CD4-positive, alpha-beta T cell treated with Interleukin-15 for 4 hours (primary cell): ENCODE measurements at places on chromosomes 2 and 18.

DNA sequence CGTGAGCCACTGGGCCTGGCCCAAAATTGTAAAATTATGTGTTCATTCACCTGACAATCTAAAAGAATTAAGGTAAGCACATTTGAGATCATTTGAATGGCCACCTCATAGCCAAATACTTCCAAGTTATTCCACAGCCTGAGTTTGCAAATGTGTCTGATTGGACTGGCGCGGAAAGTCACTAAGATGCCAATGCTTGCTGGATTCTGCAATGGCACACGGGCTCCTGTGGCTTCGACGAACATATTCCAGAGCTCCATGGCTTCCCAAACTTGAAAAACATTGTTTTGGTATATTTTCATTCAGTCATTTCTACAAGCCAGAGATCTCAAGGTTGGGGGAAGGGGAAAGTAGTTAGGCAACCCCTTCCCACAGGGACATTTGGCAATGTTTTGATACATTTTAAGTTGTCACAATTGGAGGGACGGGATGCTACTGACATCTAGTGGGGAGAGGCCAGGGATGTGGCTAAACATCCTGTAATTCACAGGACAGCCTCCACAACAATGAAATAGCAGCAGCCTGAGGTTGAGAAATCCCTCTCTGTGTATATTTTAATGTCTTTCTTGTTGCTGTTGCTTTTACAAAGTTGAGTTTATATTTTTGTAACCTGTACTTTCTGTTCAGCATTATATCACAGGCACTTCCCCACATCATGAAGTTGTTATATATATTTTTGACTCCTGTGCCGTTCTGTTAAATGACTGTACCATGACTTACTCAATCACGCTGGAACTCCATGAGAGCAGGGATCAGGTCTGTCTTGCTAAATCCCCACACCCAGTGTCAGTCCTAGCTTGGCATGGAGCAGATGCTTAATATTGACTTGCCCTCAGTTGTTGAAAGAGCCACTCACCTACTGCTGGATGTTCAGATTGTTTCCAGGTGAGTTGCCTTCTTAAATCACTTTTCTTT, 56.9 kb downstream of the COL4A4 start:
- peak; percentile 32 for DNase-seq

GRCh38 chr2:162233197-162233596, 10.0 kb downstream of the FAP start:
- no peak for DNase-seq

DNA sequence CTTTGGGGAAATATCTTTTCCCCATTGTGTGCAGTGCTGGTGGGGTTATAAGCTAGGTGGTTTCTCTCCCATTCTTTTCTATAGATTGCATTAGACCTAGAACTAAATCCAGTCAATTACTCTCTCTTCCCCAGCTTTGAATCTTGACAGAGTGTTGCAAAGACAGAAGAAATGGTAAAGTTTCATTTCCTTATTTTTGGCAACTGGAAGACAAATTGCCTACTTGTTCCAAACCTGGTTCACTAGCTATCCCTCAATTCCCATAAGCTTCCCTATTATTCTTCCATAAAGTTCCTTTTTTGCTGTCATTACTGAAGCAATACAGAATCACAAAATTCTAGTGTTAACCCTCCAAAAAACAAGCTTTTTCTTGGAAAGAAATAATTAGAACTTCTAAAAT, 94.0 kb upstream of the ITGA4 start:
- no peak for DNase-seq

- peak; percentile 55 for DNase-seq
Measured at GRCh38 chr2:240232961-240233884, 92.8 kb upstream of the OTOS start.

DNA sequence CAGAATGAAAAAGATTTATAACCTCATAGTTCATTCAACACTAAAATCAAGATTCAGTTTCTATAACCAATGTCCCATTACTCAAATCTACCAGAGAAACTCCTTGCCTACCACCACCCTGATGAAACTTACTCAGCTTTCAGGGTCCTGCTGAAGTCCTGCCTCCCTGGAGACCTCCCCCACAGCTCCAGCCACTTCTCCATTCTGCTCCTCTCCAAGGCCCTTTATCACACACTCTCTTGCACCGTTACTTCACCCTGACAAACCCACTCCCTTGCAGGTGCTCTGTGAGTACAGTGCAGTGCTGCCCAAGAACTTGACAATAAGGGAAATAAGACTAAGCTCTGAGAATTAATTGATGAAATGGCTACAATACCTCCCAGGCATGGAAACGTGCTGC, 83.5 kb upstream of the CDCA7 start:
- no peak for DNase-seq

DNA sequence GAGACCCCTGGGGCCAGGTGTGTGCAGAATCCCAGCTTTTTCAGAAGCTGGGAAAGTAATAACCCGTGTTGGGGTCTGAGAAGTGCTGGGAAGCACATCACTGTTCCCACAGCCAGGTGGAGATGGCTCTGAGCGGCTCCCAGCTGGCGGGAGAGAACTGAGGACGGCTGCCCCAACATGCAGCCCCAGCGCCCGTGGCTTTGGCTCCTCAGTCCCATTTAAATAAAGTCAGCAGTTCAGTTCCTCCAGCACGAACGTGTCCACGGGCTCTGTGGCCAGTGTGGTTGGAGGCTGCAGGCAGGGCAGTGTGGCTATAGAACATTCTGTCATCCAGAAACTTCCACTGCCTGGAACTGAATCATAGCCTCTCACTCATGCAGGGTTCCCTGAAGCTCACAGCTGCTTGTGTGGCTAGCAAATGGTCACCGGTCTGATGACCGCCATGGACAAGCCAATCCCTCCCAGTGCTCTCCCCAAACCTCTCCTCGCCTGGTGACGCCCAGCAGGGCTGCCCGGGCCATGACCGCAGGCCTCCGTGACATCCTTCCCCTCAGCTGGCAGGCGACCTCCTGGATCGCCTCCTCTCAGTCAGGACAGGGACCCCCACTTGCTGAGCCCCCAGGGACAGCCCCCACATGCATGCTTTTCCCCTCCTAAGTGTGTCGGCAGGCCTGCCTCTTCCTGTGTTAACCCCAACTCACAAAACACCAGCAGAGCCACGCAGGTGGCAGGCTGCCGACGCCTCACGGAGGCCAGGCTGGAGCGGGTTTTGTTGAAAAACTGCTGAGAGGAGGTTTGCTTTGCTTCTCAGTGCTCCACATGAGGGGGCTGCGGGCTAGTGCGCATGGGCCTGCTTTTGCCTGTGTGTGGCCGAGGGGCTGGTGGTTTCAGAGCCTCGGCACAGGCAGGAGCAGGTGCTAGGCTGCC, 1.3 kb downstream of the RTP5 start:
- peak; percentile 35 for DNase-seq

DNA sequence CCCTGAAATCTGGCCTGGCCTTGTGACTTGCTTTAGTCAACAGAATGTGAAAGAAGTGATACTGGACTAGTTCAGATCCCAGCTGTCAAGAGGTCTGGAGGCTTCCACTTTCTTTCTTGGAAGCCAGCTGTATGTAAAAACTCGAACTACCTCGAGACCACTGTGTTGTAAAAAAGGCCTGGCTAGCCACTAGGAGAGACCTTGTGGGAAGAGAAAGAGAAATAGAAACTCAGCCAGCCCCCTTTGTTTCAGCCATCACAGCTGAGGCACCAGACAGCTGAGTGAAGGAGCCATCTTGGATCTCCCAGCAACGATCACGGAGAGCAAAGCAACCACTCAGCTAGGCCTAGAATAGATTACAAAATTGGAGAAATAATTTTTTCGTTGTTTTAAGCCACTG, 324.9 kb upstream of the TCF4 start:
- no peak for DNase-seq

GRCh38 chr18:74831571-74832250, 234.0 kb downstream of the ZNF407 start:
- DNase-seq: no peak

- DNase-seq: no peak
Measured at GRCh38 chr2:217065695-217066405, 206.0 kb upstream of the TNP1 start.

GRCh38 chr2:23400703-23401102, 15.7 kb downstream of the KLHL29 start:
- no peak for DNase-seq

DNA sequence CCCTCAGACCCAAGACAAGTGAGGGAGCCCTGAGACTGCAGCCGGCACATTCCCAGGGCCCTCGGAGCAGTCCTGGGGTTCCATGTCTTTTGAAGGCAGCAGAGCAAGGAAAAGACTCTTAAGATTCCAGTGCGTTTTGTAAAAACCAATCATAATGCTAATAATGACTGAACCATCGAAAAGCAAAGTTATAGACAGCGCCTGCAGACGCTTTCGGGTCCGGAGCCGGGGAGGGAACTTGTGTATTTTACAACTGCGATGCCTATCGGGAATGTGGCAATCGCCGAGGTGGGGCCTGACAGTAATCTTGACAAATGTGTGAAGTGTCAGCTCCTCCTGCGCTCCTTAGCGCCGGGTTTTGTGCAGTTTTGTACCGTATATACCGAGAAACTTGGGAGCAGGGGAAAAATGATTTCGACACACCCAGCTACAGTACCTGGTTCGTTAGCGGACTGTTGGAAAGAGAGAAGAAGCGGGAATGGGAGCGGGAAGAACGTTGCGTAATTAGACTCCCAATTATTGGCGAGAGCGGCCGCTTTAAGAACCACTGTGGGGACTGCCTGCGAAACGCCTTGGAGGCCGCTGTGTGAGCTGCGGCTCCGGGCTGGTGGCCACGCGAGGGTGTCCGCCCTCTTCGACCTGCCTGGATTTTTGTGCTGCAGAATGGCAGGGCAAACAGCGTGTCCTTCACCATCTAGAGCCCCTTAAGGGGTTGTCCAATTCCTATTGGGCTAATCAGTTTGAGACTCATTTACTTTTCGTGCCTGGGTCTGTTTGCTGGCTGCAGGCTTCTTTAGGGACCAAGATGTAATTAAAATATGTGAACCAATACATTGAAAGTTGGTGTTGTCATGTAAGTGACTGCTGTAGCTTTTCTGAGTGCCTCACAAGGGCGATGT, 2.4 kb downstream of the EPAS1 start:
- DNase-seq: no peak

- peak; percentile 59 for DNase-seq
Measured at GRCh38 chr2:38665854-38666555, at the start of gene GALM. TSS of gene GALM (plus strand) at chr2:38666114. CDS start at chr2:38666162, 48 bp downstream.

DNA sequence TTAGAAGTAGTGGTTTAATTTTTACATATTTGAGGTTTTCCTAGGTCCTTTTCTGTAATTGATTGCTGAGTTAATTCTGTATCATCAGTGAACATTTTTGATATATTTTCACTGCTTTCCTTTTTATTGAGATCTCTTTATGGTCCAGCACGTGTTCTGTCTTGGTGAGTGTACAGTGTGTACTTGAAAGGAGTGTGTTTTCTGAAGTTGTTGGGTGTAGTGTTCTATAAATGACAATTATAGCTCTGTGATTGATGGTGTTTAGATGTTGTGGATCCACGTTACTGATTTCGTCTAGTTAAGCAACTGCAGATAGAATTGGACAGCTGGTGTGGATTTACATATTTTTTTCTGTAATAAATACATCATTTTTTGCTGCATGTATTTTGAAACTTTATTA, 32.7 kb downstream of the AGFG1 start:
- DNase-seq: no peak

DNA sequence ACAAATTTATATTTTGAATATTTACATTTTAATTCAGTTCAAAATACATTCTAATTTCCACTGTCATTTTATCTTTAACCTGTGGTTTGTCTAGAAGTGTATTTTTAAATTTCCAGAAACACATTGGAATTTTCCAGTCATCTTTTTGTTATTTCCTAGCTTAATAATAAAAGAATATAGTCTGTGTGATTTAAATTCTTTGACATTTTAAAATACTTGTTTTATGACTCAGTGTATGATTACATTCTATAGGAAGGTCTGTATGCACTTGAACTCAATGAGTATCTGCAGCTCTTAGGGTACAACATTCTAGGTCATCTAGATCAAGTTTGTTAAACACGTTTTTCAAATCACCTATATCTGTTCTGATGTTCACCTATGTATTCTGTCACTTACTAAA, 88.3 kb upstream of the MBOAT2 start:
- DNase-seq: no peak

DNA sequence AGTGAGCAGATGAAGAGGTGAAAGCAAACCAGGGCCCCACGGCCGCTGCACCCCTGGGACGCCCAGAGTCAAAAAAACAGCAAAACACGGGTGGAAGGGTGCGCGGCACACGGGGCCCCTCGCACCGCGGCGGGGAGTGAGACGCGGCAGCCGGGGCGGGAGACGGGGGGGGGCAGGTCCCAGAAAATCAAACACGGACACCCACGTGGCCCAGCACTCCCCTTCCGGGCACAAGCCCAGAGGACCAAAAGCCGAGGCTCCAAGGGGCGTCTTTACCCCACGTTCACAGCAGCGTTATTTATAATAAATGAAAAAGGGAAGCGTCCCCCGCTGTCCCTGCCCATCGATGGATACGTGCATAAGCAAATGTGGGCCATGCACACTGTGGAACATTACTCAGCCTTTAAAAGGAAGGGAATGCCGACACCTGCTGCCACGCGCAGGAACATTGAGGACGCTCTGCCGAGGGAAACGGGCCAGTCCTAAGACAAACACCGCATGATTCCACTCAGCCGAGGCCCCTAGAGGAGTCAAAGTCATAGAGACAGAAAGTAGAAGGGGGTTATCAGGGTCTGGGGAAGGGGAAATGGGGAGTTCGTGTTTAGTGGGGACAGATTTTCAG, 677 bp upstream of the COPS9 start:
- DNase-seq: no peak

DNA sequence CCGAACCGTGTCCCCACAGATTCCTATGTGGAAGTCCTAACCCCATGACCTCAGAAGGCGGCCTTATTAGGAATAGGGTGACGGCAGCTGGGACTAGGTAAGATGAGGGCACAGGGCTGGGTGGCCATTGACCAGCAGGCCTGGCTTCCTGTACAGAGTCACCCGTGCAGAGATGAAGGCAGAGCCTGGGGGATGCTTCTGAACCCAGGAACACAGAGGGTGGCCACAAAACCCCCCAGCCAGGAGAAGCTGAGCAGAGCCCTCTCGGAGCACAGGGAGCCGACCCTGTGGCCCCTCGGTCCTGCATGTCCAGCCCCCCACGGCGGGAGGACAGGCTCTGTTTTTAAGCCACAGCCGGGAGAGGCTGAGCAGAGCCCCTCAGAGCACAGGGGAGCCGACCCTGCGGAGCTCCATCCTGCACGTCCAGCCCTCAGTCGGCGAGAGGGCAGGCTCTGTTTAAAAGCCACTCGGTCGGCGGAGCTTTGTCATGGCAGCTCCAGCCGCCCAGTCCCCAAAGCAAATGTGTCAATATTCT, 2.7 kb downstream of the PDCD1 start:
- DNase-seq: no peak

GRCh38 chr18:76859474-76860339, 37.4 kb downstream of the ZNF236 start:
- no peak for DNase-seq

DNA sequence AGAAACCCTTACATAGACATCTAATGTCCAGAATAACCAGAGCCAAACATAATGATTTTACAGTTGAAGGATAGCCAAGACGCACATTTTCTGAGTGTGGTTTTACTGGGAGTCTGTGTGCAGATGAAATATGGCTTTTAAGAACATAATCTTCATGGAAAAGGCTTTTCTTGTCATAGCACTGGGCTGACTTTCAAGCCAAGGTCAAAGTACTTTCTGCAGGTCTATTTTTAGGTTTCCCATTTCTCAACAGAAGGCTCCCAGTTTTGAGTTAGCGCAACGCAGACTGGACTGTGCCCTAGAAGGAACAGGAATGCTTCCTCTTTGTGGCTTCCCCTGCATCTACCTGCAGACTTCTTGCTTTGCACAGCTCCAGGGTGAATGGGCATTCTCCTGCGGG, 92.3 kb upstream of the UPP2 start:
- DNase-seq: no peak
